Ecto neural progenitor cell (in vitro differentiated cells): ENCODE measurements at places on chromosomes 7 and 10.
A peak's percentile ranks its signal among the peaks of the same experiment; 100 is the strongest.

DNA sequence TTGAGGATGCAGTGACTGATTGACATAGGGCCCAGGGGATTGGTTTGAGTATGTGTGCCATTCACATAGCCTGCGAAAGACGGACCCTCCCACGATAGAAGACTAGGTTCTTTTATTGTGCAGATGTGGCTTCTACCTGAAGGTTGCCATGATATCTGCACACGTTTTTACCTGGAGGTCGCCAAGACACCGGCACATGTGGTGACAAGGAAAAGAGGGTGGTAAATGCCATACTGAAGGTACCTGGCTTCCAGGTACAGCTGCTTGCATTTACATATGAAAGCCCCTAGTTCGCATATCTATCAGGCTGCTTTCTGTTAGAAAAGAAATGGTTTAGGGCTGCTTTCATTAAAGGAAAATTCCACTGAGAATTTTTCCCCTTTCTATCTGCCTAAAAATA lies 43.6 kb downstream of the ZNF22 start:
- DNase-seq = no peak

DNA sequence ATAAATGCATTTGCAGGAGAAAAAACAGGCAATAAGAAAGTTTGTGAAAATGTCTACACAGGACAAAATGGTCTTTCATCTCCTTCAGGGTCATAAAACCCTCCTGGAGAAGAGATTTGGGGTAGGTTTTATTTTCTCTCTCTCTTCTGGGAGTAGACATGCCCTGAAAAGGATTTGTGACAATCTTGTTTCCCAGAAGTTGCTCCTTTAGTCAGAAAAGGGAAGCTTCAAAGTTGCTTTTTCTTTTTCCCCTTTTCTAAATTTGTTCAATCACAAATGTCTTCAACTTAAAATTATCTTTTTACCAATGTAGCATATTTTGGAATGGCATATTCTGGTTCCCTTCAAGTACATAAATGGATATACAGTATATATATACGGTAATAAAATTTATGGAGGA lies 9.4 kb upstream of the ANKRD22 start:
- DNase-seq = no peak

DNA sequence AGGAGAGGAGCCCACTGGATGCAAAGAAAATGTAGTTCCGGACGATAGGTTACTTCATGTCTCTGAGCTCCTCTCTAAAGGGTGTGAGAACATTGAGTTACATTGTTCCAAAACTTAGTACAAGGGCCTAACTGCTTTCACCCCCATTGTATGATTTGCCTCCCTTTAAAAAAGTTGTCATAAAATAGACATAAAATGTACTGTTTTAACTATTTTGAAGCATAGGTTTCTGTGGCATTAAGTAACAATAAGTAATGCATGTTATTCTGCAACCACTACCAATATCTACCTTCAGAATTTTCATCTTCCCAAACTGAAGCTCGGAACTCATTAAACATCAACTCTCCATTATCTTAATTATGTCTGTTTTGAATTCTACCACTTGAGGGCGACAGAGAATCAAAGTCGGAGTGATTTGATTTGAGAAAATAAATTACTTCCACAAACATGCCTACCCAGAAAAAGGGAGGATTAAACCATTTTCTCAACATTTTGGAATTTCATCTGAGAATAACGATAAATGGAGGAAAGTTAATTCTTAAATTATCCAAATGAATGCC lies 2.7 kb downstream of the IGFBP1 start:
- DNase-seq = no peak

GRCh38 chr7:108403597-108404217 lies 52.5 kb downstream of the NRCAM start:
- DNase-seq = no peak

- no peak for DNase-seq
Measured at GRCh38 chr10:117578999-117579590, 36.5 kb downstream of the EMX2 start.

- DNase-seq = peak; percentile 64
Measured at GRCh38 chr7:75567948-75568595, 76.0 kb downstream of the SPDYE5 start.

DNA sequence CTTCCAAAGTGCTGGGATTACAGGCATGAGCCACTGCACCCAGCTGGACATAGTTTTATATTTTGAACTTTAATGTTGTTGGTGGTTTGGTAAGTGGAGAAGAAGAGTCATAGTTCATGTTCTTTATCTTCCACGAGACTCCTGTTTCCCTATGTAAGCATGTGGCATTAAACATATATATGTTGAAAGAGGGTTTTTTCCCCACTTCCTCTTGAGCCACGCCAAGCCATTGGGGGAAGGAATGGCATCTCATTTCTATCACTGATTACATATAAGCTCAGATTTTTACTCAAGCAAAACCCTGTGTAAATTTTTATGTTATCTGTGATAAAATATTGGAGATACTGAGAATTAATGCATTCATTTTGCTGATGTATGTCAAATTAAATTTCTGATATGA lies 300.4 kb downstream of the PHF14 start:
- DNase-seq = no peak

GRCh38 chr7:140348161-140348849 lies 50.0 kb downstream of the SLC37A3 start:
- DNase-seq = no peak

GRCh38 chr10:47413531-47414226 lies 29.6 kb upstream of the ZNF488 start:
- DNase-seq = no peak

- no peak for DNase-seq
Measured at GRCh38 chr10:97612386-97612785, 20.9 kb downstream of the MORN4 start.

DNA sequence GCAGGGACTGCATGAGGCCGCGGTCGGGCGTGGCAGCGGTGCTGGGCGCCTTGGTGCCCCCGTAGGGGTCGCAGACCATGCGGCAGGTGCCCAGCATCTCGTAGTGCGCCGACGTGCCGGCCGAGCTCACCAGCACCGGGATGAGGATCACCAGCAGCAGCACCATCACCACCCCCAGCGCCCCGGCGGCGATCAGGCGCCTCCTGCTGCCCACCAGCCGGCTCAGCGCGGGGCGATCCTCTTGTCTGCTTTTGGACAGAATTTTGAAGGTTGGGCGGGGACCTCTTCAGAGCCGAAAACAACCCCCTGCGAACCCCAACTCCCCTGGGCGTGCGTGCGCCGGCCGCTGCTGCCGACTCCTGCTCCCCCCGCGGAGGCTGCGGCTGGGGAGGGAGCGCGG lies 779 bp downstream of the C1QL3 start:
- DNase-seq = no peak
